ENCODE measurements at places on chromosomes 11 and 22. TPM values are rescaled to one million over a fixed set of nuclear protein-coding genes. Genes with fewer than 3 reads are reported as not detected.

Gene PRG3
- total RNA-seq = 2.9 TPM

Gene ARHGAP20
- total RNA-seq = 7.6 TPM

- no peak for DNase-seq
These were observed 133.6 kb downstream of the DSCAML1 start for GRCh38 chr11:117663414-117663813.

GRCh38 chr11:64231546-64231945 is 1.2 kb downstream of the DNAJC4 start:
- DNase-seq = no peak

DNA sequence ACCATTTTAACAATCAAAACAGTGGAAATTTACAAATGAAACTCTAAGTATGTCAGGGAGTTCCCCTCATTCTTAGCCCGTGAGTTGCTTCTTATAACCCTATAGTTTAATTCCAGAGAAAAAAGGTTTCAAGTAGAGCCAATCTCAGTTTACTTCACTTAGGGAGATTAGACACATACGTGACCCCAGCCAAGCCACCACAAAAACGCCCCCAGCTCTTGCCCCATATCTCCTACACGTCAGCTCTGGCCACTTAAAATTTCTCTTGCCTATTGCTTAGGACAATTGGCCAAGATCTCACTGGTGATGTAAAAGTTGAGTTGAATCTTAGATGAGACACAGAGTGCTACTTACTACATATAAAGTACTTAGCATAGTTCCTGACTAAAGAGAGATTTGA is 166.4 kb downstream of the ETS1 start:
- DNase-seq = no peak

Gene OR10W1
- not detected for total RNA-seq

DNA sequence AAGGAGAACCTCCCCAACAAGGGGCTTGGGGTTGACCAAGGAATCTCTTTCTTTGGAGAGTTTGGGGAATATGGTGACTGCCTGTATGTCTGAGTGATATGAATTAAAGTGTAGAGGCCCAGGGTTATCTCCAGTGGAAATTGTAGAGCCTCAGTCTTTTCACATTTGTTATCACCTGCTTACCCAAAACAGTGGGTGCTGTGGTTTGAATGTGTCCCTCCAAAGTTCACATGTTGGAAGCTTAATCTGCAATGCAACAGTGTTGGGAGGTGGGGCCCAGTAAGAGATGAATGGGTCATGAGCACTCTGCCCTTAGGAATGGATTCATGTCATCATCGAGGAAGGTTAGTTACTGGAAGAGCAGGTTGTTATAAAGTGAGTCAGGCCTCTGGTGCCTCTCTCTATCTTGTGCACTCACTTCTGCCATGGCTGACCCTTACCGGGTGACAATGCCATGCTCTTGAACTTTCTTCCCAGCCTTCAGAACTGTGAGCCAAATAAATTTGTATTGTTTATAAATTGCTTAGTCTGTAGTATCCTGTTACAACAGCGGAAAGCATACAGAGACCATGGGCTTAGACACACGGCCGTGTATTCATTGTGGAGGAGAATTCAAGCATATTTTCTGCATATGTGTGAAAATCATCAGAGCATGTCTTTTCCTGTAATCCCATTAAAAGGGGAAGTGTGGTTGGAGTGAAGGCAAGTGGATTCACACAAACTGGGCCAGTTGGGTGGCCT is 114.1 kb upstream of the TBCEL start:
- DNase-seq = peak; percentile 9

GRCh38 chr22:20909543-20910303 is 7.5 kb upstream of the CRKL start:
- DNase-seq = no peak

Gene ZNF214
- total RNA-seq = 4.5 TPM

DNA sequence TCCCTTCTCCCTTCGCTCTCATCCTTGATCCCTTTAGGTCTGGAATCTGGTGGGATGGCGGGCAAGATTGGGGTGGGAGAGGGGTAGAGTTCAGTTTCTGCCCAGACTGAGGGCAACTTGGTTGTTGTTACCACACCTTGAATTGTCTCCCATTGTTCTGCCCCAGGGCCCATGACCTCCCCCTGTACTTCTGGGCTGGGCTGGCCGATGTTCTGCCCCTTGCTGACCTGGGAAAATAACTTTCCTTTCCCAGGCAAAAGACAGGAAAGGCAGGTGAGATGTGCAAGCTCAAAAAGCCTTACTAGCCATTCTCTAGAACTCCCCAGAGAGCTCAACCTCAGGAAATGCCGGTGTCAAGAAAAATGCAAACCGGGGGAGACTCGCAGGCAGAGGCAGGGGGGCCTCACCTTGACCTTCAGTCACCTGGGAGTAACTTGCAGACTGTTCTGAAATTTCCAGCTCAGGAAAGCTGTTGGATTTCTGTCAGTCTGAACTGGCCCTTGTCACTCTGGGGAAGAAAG is 32.4 kb upstream of the EIF3D start:
- DNase-seq = no peak

GRCh38 chr11:120974466-120974865 is 49.4 kb upstream of the TBCEL start:
- no peak for DNase-seq

Gene GPR83
- 0.10 TPM for total RNA-seq

Gene DEUP1
- total RNA-seq = 0.59 TPM

GRCh38 chr11:73189723-73190556 is 28.1 kb upstream of the P2RY2 start:
- no peak for DNase-seq

GRCh38 chr22:26431261-26431995 is 2.4 kb downstream of the ASPHD2 start:
- DNase-seq = no peak

Gene MAJIN
- total RNA-seq = not detected

DNA sequence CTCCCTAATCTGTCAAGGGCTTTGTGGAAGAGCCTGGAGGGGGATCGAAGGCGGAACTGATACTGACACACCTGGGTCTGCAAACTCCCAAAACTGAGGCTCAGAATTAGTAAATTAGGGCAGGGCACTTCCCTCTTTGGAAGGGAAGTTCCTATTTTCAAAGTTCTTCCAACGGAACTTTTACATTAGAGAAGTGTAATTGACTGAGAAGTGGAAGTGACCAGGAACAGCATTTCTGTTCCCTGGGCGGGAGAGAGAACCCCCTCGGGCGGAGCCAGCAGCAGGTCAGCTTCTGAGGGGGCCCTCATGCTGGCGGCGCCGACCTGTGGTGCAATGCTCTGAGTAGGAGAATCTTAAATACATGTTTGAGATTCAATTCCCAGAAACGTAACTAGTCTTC is 1.1 kb upstream of the CBL start:
- no peak for DNase-seq

GRCh38 chr11:75298191-75298975 is 53.1 kb downstream of the ARRB1 start:
- DNase-seq = no peak

Gene CADM1
- total RNA-seq = 32.0 TPM

DNA sequence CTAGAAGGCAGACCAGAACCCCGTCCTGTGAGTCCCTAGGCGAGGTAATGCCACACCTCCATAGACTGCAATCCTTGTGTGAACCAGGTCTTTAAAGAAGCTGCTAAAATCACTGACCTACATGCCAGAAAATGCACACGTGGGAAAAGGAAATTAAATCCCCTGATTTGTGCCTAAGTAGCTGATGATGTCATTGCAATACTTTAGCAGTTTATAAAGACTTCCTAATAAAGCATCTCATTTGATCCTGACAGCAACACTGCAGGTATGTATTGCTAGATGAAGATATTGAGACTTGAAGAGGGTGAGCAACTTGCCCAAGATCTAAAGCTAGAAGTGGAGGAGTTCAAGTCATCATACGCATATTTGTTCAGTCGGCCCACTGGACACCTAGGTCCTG is 107.2 kb downstream of the RRAS2 start:
- DNase-seq = no peak

Gene C1QTNF5
- total RNA-seq = 14.4 TPM

Gene MMP7
- total RNA-seq = 3.6 TPM

- DNase-seq = no peak
These were observed 30.0 kb upstream of the ME3 start for GRCh38 chr11:86702220-86702983.

Gene RIBC2
- 2.1 TPM for total RNA-seq

Gene MPPED2
- total RNA-seq = 9.0 TPM

Gene CPSF7
- 29.1 TPM for total RNA-seq

DNA sequence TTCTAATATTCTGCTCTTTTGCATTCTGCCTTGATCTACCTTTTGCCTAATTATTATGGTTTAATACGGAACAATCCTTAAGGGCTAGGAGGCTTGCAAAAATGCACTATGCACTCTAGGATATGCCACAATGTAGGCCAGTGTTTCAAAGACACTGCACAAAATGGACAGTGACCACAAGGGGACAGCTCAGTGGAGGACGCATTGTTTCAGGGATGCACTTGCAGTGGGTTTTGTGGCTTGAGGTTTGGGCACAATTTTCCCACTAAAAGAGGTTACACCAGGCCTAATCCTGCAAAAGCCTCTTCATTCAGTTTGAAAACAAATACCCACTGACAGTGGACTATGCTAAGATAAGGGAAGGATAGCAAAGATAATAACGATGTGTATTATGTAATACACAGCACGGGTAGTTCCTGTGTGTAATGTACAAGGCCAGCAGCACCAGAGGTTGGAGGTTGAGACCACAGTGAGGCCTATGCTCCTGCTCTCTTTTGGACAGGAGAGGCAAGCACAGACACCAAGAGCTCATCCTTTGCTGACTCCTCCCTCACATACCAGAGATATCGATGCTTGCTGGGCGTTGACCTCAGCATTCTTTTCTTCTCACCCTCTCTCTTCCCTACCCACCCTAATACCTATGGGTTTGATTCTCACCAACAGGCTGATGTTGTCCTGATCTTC is 12.7 kb downstream of the MAP6 start:
- no peak for DNase-seq

DNA sequence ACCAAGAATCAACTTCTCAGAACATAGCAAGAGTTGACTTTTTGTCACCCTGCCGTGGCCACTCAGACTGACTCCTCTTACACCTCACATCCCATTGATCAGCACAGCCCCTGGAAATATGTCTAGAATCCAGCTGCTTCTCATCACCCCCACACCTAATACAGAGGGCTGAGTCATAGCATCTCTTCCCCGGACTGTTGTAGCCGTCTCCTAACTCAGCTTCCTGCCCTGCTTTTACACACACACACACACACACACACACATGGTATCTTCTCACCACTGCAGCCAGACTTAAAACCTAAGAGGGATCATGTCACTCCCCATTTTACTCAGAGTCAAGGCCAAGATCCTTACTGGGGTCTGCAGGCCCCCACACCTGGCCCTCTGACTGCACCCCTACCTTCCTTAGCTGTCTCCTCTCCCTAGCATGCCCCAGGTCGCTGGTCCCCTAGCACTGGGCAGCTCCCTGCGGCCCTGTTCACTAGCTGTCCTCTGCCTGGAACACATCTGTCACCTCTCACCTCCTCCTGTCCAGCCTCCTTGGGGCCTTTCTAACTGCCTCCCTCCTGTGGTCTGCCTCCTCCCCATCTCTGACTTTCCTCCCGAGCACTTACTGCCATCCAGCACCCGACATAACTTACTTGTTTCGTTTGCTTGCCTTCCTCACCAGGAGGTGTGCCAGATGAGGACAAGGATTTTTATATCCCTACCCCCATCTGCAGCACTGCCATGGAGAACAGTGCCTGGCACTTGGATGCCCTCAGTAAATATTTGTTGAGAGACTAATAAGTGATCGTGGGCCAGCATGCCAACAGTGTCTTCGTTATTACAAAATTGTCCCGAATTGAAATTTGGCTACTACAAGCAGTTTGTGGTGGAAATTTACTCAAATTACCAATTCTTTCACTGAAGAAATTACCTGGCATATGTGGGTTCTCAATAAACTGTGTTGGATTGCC is 61.9 kb downstream of the BMAL1 start:
- no peak for DNase-seq

DNA sequence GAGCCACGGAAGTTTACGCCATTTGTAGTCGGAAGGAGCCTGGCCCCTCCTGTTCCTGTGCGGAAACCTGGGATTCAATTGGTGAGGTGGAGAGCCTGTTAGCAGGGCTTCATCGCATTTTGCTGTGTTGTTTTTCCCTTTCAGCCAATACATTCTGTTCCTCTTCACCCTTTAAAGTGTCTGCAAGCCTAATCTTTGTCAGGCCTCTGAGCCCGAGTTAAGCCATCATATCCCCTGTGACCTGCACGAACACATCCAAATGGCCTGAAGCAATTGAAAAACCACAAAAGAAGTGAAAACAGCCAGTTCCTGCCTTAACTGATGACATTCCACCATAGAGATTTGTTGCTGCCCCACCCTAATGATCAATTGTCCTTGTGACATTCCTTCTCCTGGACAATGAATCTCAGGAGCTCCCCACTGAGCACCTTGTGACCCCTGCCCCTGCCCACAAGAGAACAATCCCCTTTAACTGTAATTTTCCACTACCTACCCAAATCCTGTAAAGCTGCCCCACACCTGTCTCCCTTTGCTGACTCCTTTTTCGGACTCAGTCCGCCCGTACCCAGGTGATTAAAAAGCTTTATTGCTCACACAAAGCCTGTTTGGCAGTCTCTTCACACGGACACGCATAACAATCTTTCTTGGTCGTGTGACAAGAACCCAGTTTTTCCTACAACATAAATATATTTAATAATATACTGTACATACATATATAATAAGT is 37.1 kb upstream of the MMP12 start:
- DNase-seq = no peak

DNA sequence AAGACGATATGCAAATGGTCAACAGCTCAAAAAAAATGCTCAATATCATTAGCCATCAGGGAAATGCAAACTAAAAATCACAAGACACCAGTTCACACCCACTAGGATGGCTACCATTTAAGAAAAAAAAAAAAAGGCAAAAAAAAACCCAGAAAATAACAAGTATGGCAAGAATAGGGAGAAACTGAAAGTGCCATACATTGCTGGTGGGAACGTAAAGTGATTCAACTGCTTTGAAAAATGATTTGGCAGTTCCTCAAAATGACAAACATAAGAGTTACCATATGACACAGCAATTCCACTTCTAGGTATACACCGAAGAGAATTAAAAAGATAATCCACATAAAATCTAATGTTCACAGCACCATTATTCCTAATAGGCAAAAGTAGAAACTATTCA is 47.5 kb downstream of the PICALM start:
- no peak for DNase-seq

GRCh38 chr11:57476757-57477506 is 16.6 kb downstream of the RTN4RL2 start:
- DNase-seq = no peak

GRCh38 chr11:100727410-100727809 is 40.3 kb downstream of the ARHGAP42 start:
- peak; percentile 12 for DNase-seq

Gene MS4A6E
- total RNA-seq = not detected

DNA sequence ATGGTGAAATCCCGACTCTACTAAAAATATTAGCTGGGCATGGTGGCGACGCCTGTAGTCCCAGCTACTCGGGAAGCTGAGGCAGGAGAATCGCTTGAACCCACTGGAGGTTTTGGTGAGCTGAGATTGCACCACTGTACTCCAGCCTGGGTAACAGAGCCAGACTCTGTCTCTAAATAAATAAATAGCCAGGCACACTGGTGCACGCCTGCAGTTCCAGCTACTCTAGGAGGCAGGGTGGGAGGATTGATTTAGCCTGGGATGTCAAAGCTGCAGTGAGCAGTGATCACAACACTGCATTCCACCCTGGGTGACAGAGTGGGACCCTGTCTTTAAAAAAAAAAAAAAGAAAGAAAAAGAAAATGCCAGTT is 17.4 kb downstream of the SUSD2 start:
- DNase-seq = no peak

Measured in skin of body (tissue), 3 donors.